ENCODE measurements at places on chromosomes 5 and 9. TPM values are rescaled to one million over a fixed set of nuclear protein-coding genes. Genes with fewer than 3 reads are reported as not detected.

PCDHGA7 gene
- 9.6 TPM for total RNA-seq

WDR38 gene
- total RNA-seq, result not detected

ARAP3 gene
- 13.8 TPM for total RNA-seq

OR13C5 gene
- total RNA-seq, result not detected

FGF1 gene
- 41.2 TPM for total RNA-seq

DNA sequence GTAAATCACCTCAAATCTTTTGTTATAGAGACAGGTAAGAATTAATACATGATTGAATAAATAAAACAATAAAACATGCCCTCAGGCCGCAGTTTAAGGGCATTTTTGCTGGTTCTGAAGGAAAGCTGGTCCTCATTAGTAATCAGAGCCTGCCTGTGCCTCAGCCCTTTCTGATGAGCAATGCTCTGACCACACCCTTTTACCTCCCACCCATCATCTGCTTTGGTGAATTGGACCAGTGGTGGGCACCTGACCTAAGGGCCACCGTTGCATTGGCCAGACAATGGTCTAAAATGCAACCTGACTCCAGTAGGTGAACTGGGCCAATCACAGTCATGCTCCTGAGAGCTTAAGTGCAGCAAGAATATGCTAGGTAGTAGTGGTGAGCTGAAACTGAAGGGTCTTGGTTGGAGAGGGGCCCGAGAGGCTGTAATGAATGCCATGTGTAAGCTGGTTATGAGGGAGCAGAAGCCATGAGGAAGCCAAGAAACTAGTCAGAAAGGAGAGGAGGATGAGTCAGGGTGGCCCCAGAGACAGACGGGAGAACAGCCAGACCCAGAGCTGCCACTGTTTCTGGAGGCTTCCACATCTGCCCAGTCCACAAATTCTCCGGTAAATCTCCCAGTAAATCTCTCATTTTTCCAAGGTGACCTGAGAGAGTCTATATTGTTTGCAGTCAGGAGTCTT lies 45.5 kb upstream of the ZSWIM6 start:
- H3K4me1 ChIP-seq, result no peaks in the 10 kb centered on the region
- no peak overlapping the region for H3K27ac ChIP-seq
- no peaks in the 10 kb centered on the region for H3K27me3 ChIP-seq

DNA sequence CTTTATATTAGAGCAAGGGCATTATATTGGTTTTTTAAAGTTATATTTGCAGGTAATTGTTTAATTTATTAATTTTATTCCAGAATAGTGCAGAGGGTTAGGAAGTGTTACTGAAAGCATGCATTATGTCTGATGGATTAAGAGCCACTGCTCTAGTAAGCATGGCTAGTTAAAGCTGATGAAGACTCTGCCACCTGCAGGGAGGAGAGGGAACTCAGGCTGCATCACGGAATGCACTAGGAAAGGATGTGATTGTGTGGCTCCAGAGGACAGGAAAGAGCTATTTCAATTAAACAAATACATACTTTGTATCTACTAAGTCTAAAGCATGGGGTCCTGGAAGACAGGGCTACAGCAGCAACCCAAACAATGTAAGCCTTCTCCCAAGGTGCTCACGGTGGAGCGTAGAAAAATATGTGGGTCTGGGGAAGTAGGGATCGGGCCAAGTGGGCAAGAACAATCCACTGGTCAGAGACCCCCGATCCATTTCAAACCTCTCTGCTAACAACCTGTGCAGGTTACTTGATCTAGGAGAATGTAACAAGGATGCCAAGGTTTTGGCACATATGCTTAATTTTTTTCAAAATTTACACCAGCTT lies 15.3 kb upstream of the GRXCR2 start:
- no peak for DNase-seq
- H3K36me3 ChIP-seq, result no peaks in the 10 kb centered on the region
- H3K4me3 ChIP-seq, result no peak overlapping the region

DNA sequence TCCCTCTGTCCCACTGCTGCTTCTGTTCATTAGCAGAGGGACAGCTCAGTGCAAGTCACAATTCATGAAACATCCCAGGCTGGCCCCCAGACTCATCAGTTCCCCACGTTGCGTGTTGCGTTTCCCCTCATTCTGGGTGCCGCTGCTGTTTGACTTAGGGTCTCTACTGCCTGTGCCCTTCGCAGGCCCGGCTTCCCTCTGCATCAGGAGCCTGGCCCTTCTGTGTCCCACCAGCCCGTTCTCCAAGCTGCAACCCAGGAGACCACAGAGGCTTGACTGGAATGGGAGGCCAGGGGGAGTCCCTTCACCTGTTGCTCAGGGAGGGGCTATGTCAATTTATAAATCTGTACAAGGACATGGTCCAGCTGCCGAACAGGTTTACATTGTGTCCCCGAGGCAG lies 53.9 kb upstream of the SUSD3 start:
- H3K27ac ChIP-seq, result no peak overlapping the region
- H3K4me1 ChIP-seq, result peaks cover 5% of the 10 kb centered on the region
- H3K27me3 ChIP-seq, result no peaks in the 10 kb centered on the region
- H3K4me3 ChIP-seq, result no peak overlapping the region
- H3K36me3 ChIP-seq, result no peaks in the 10 kb centered on the region
- DNase-seq, result no peak

- H3K36me3 ChIP-seq, result no peaks in the 10 kb centered on the region
- H3K27me3 ChIP-seq, result no peaks in the 10 kb centered on the region
- DNase-seq, result no peak
- H3K27ac ChIP-seq, result no peak overlapping the region
- H3K4me1 ChIP-seq, result peaks cover 3% of the 10 kb centered on the region
Observed at GRCh38 chr5:143370440-143370839, 33.0 kb downstream of the NR3C1 start.

Measured in heart left ventricle (tissue), 16 donors.